Caudate nucleus (tissue), 63 donors: ENCODE measurements at places on chromosomes 12 and 14.

DNA sequence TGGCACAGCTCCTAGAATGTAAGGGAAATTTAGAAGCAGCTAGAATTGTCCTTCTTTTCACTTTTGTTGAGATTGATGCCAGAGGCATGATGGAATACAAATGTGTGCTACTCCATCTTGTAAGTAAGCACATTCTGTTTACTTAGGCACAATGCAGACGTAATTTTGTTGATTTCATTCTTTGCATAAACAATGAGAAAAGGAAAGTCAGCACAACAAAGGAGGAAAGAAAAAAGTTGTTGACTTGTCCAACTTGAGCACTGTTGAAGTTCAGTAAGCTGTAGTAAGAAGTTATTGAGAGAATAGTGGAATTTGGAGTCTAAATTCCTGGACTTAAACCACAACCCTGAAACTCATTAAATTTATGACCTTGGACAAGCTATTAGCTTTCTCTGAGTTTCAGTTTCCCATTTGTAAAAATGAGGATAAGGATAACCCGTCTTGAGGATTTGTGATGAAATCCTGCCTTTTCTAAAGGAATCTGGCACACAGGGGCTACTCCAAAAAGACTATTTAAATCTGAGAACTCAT, 19.4 kb upstream of the CNTN1 start:
- no peak for DNase-seq

- DNase-seq = no peak
Observed at GRCh38 chr14:32977913-32978312, 39.2 kb downstream of the NPAS3 start.

DNA sequence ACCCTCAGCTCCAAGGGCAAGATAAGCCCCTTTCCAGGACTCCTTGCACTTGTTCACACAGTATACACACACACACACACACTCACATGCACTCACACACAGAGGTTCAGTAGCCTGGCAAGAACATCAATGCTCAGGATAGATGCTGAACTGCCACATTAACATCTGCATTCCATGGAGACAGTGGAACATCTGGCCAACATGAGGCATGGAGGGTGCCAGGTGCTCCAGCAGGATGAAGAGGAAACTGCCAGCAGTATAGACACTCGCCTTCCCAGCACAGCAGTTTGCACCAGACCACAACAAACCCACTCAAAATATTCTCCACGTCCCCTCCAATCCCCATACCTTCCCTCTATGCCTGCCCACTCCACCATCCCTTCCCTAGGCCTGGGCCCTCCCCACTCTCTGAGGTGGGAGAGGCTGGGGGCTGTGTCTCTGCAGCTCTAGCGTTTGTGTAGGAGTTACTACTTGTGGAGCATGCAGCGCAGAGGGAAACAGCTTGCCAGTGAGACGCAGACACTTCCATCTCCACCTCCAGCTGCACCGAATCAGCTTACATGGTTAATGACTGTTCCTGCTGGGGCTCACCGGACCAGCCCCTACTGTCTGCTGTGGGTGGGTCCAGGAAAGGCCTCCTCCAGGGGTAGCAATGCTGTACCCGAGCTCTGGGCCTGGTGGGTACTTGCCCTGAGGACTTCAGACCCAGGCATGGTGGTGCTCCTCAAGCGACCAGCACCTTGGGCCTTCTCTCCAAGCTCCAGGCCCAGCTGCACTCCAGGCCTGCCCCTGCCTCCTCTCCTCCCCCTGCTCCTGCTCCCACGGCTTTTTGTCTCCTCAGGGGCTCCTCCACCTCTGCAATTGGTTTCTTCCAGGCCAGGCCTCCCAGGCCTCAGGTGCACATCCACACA, 18.6 kb upstream of the PLEKHG3 start:
- DNase-seq = no peak

- DNase-seq = no peak
Observed at GRCh38 chr12:14387219-14387871, 21.9 kb downstream of the ATF7IP start.

- DNase-seq = no peak
Observed at GRCh38 chr12:57222286-57223190, 5.9 kb downstream of the NXPH4 start.

DNA sequence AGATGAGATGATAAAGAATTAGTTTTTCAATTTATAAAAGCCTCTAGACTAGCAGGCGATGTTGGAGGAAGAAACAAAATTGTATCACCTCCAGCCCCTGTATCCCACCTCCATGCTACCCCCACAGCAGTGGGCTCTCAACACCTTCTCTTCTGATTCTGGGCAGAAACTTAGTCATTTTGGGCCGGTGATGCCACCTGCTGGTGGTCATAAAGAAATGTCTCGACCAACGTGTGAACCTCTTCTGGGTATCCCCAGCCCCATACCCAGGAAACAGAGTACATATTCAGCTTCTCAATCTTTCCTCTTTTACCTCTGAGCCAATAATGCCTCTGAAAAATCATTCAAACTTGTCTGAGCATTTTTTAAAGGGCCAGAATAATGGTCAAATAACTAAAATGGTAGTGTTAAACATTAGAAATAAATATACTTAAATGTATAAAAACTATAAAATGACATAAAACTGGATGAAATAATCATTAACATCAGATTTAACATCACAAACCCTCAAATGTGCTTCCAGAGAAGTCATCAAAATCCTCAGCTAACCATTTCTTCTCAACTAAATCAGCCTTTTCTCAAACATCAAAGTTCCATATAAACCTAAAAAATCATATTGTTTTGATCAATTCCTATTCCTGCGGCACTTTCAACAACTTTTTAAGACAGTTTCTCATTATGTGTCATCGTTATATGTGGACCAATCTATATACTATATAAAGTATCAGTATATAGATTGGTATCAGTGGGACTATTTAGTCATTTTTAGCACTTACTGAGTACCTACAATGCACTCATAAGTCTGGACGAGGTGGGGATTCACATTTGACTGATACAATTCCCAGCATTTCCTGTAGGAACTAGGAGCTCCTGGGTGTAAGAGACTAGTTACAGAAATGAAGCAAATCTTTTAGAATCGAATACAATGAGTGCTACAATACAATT, 69.4 kb downstream of the ATXN2 start:
- DNase-seq = no peak

GRCh38 chr12:70258605-70259403, 15.6 kb downstream of the CNOT2 start:
- no peak for DNase-seq

GRCh38 chr12:52370926-52371608, 3.8 kb upstream of the KRT85 start:
- DNase-seq = peak; percentile 22

DNA sequence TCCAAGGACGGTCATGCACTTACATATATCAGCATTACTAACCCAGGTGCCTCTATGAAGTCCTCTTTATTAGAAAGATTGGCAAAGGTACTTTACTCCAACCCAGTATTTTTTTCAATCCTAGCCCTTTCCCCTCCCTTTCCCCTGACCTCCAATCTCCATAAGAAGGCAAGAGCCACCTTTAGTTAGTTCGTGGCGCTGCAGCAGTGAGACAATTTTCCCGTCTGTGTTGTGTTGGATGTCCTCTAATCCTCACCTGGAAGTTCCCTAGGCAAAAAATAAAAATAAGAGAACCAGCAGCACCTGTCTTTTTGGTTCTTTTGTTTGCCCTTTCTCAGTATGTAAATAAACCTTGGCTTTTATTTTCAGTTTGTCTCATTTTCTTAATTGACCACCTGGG, 439.6 kb upstream of the LRFN5 start:
- DNase-seq = no peak

DNA sequence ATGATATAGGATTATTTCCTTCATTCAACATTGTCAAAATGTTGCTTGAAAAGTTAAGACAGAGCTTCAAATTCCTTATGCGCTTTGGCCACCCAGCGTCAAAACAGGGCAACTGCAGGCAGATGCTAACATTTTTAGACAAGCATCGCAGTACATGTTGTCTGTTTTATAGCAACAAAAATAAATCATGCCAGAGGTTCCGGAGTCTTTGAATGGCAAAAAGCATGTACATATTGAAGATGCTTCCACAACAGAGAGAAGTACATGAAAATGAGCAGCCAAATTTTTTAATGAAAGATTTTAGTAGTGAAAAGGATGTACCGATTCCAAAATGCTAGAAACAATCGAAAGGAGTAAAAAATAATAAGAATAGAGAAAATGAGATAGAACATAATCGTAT, 49.8 kb upstream of the USP15 start:
- no peak for DNase-seq

DNA sequence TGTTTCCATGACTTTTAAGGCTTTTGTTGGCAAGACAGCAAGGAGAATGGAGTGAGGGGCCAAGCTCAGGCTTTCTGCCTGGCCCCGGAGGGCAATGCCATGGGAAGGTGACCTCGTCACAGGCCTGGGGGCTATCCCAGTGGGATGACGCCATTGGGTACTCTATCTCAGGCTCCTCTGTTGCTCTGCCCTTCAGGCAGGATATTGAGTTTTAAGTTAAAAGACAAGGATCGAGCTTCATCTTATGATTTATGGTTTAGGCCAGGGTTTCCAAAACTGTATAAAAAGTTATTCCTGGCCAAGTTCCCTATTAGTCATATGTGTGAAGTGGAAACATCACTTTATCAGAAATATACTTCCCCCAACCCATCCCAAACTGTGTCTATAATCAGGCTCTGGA, 127.7 kb downstream of the ZFP36L1 start:
- no peak for DNase-seq

DNA sequence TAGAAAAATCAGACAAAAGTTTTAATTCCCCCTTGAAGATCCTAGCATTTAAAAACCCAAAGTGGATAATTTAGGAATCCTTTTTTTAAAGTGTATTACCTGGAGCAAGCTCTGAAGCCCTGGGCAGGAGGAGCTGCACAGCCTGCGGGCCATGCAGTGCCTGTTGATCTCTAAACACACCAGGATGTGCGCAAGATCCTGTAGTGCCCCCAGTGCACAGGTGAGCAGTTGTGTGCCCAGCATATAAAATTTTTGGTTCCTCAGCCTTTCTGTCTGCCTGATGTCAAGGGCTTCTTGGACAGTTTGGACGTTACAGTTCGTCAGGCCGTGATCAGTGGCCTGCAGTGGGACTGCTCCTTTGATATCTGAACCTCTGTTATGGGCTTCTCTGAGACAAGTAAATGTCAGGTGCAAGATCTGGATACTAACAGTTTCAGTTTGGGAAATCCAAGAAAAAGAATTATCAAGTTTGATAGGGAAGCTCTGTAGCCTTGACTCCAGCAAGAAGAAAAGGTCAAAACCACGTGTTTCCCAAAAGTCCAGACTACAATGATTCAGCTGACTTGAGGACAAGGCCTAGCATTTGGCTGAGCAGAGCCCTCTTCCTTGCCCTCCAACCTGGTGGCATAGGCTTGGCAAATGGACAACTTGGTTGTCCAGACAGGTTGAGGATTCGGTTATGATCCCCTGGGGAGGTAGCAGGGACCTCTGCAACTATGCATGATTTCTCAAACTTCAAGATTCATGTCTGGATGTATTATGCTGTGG, 1.0 kb downstream of the ATXN7L3B start:
- no peak for DNase-seq

GRCh38 chr12:105167346-105167745, 59.8 kb downstream of the WASHC4 start:
- no peak for DNase-seq

- DNase-seq = no peak
Observed at GRCh38 chr14:105568859-105569766, 42.7 kb downstream of the TMEM121 start.

DNA sequence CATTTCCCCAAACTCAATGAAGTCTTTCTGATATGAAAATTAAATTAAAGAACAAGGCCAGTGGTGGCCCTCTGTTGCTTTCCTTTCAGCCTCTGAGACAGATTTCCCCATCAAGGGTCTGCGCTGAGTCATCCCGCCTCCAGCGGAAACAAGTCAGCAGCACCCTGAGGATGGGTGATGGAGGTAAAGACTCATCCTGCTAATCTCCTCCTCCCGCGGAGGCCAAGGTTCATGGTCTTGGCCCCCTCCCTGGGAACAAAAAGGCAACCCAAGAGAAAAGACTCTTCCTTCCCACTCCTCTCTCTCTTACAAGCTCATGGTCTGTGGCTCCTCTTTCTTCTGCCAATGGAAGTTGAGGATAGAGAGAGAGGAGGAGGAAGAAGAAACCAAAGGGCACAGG, 9.0 kb upstream of the NUMB start:
- no peak for DNase-seq

- DNase-seq = no peak
Observed at GRCh38 chr12:66744956-66745383, 66.1 kb upstream of the GRIP1 start.

DNA sequence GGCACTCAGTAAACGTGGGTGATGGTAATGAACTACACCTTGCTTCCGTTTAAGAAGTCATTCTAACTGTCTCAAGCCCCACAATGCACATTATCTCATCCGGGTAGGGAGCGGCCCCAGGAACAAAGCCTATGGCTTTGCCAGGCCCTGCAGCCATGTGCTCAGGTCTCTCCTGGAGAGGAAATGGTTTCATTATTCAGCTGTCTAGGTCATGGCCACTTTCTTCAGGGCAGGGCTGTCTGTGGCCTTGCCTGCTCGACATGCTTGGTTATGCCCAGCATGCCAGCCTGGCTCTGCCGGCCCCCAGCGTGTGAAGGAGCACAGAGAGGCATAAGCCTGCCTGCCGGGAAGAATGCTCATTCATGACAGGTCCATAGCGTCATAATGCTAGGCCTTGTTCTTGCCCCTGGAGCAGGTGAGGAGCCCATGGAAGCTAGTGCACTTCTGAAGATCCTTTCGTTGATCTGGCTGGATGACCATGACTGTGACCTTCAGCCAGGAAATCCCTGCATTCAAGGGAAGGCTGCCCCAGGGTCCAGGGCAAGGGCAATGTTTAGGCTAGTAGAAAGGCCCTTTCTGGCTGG, 26.3 kb upstream of the FOS start:
- DNase-seq = no peak

- peak; percentile 28 for DNase-seq
Observed at GRCh38 chr14:91100102-91100501, 13.8 kb upstream of the DGLUCY start.

GRCh38 chr14:81535396-81536164, 1.9 kb upstream of the SEL1L start:
- DNase-seq = no peak

DNA sequence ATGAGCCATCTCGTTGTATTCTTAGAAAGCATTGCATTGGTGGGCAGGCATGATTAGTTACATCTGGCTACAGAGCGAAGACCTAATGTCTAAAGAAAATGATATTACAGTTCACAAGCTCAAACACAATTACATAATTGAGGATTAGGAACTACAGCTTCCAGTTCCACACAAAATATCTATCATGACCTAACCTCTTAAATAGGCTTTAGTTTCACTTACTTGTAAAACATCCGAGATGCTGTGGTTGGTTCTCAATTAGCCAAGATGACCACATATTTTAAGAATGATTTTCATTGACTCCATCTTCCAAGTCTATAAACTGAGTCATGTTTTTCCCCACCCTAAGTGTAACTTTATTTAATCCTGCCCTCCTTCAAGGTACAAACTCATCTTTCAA, 69.5 kb downstream of the LRIG3 start:
- DNase-seq = no peak
